ENCODE measurements at places on chromosomes 5 and 9.

DNA sequence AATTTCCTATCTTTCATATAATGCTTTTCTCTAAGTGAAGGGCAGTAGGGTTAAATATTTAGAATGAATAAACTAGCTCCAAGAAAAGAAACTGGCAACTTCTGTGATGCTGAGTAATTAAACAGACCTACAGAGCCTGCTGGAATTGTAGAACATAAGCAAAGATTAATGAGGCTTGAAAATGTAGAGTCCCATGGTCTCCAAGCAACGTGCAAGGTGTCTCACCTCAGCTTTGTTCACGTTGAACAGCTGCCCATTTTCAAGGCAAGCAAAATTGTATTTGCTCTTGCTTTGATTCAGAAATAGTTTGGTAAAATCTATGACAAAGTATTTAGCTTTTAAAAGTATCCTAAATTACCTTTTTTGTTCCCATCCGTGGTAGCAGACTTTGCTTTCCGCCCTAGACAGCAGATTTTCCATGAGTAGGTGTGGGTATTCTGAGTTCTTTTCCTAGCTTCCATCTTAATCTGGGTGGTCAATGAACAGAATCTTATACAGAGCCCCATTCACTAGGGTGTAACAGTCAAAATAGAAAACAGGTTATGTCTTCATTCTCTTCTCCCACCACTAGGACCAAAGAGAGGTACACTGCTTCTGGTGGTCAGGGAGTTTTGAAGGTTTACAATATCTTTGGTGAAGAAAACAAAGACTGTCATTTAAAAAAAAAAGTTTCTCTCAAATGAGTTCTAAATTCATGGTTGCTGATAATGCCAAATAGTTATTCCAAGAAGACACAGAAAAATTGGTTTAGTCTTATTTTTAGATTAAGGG lies 52.1 kb upstream of the TYRP1 start:
- DNase-seq, result no peak

- no peak for DNase-seq
Measured at GRCh38 chr9:120436446-120436845, 143.5 kb downstream of the CDK5RAP2 start.

- DNase-seq, result no peak
Measured at GRCh38 chr9:136662656-136663581, at the start of gene EGFL7. TSS of gene EGFL7 (plus strand) at chr9:136662916. CDS start at chr9:136668283, 5,367 bp downstream.

DNA sequence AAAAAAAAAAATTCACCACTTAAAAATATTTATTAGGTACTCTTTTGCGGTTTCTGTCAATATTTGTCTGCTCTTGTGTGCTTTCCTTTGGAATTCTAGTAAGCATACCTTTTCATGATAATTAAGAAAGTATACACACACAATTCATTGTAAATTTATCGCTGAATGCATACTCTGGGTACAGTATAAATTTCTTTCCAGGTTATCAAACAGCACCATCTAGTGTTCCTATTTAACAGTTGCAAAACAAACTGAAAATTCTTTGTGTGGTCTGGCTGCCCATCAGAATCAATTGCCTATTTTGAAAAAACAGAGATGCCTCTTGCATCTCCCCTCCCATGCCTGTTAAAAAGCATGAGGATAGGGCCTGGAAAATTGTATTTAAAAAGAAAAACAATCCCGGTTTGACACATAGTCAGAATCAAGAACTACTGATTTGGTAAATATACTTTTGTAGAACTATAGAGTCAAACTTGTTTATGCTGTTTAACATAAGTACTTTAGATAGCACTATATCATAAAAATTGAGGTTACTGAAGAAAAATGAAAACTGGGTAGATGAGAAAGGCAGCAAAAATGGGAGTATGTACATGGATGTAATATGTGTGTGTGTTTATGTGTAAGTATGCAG lies 16.2 kb downstream of the PGGT1B start:
- no peak for DNase-seq

DNA sequence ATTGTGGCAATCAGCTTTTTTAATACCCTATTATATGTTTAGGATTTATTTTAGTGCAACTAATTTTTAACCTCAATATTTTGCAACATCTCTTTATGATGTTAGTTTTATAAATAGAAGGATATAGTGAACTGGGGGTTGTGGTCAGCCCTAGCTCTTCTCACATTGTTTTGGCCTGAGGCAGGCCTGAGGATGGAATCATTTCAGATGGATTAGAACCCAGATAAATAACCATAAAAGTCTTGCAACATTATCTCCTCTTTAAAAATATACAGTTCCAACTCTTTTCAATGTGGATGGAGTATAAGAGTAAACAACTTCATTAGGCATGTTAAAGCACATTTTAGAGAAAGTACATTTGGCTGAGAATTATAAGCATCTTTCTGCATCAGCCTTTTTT lies 522.7 kb downstream of the NR2F1-AS1 start:
- DNase-seq, result no peak

DNA sequence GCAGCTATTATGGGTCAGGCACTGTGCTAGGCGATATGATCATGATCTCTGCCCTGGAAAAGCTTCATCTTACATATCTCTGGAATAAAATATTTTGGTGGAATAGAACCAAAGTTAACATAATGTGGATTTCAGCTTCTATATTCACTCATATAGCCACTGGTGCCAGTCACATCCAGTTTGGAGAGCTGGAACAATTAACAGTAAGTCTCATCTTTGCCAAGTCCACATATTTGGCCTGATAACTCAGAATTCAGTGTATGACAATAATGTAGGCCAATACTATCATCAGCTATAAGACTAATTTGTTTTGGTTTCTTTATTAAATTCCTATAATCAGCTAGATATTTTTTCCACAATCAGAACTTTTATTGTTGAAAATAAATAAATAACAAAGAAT lies 5.9 kb upstream of the FAM13B start:
- DNase-seq, result no peak

DNA sequence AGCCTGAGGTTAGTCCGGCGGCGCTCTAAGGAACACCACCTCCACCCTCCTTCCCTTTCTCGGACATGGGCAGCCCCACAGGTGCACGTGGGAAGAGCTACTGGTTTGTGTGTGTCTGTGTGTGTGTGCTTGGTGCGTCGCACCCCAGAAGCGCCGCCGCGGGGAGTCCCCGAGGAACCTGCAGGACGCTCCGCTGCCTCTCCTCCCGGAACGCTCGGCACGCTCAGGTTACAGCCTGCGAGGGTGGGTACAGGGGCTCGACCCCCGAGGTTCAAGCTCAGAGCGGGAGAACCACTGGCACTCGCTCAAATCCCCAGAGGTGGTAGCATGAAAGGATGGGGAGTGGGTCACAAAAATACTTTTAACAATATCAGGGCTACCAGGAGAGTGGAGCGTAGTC lies 2.0 kb downstream of the ASTN2 start:
- DNase-seq, result no peak

All from ovary (tissue), 10 donors.